Activated naive CD4-positive, alpha-beta T cell (primary cell): ENCODE measurements at places on chromosomes 3 and 15.

DNA sequence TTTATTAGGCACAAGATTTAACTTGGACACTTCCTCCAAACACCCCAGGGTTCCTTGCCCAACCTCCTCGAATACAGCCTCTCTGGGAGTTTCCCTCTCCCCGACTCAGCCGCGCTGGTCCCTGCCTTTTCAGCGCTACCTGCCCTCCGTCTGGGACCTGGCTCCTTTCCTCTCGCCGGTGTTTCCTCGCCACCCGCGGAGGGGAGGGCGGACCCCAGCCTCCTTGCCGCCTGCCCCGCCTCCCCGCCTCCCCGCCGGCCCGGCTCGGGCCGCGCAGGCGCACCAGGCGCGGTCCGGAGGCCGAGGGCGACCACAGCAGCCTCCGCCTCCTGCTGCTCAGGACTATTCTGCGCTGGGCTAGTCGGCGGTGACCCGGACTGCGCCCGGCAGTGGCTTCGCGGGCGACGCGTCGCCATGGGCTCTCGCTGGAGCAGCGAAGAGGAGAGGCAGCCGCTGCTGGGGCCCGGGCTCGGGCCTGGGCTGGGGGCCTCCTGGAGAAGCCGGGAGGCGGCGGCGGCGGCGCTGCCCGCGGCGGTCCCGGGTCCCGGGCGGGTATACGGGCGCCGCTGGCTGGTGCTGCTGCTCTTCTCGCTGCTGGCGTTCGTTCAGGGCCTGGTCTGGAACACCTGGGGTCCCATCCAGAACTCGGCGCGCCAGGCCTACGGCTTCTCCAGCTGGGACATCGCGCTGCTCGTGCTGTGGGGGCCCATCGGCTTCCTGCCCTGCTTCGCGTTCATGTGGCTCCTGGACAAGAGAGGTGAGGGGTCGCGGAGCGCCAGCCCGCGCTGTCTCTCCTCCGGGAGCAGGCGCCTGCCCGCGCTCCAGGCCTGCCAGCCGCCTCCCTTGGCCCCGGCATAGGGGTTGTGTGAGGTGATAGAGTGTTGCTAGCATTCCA, at the start of gene SLC49A4:
SLC49A4 (plus strand) TSS at position 291 of the 895 bp plus-strand sequence; CDS start at position 415, 124 bp downstream.
- no peak for DNase-seq

GRCh38 chr3:197736010-197736490, 654 bp downstream of the RUBCN start:
- no peak for DNase-seq

- no peak for DNase-seq
These were observed 44.9 kb upstream of the ABHD2 start for GRCh38 chr15:89043031-89044002.

GRCh38 chr3:70840106-70840870, 527.9 kb upstream of the MDFIC2 start:
- no peak for DNase-seq

DNA sequence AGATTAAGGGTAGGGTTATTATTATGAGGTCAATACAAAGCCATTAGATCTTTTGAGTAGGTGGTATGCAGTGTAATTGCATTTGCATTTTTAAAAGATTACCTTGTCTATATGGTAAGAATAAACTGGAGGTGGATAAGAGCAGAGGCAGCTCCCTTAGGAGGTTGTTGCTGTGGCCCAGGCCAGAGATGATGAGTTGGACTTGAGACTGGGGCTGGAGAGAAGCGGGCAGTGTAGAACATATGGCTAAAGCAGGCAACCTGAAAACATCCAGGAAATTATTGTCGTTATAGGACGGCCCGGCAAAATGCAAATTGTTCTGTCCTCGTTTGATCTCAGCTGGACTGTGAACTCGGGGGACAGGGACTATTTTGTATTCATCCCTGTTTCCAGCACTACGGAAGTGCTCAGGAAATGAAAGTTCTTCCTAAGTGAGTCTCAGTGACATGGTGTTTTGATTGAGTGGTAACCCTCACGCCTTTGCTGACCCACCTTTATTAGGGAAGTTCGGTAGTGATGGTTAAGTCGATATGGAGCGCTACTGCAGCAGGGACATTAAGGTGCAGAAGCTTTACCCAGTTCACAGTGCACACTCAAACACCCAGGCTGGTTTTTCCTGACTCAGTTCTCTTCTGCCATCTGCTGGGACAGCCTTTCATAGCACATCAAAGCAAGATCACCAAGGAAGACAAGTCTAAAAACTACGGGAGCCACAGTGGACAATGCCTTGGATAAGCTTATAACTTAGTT, 27.2 kb upstream of the VPS33B start:
- no peak for DNase-seq
